Stimulated activated CD8-positive, alpha-beta memory T cell treated with anti-CD3 and anti-CD28 coated beads, Interleukin-4, amount 100 ng/mL, for 4 hours (primary cell): ENCODE measurements at places on chromosomes 16 and 17.

GRCh38 chr17:70825321-70826125 is 656.2 kb downstream of the KCNJ2 start:
- DNase-seq, result no peak

- no peak for DNase-seq
Observed at GRCh38 chr17:57282296-57282695, 26.0 kb downstream of the MSI2 start.

DNA sequence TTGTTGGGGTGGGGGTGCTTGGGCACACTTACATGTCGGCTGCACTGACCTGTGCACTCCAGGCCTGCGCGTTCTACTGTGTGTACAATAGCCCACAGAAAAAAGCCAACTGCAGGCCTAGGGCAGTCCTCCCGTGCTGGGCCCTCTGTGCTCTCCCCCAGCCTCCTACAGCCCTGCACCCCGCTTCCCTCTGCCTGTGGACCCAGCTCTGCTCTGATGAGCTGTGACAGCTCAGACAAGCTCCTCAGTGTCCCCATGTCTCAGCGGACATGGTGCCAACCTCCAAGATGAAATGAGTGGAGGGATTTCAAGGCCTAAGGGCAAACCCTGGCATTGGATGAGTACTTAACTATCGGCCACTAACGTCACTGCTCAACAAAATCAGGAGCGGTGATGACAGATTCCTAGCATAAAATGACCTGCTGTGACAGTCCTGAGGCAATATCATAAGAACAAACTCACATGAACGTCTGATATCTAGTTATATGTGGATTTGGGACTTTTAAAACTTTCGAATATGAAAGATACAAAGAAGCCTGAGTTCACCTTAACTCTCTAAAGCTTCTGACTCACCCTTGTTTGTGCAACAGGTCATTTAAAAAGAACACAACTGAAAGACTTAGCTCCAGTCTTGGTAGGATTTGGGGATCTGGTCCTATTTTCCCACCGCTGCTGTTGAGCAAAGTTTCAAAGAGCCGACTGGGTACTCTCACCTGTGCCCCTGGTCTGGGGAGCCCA is 34.7 kb downstream of the CCDC57 start:
- DNase-seq, result no peak

GRCh38 chr16:61871837-61872777 is 164.1 kb downstream of the CDH8 start:
- no peak for DNase-seq

- no peak for DNase-seq
Observed at GRCh38 chr17:73292031-73292531, 19.7 kb downstream of the CDC42EP4 start.

- peak; percentile 21 for DNase-seq
Observed at GRCh38 chr17:64599187-64599676, 62.9 kb downstream of the SMURF2 start.
